ENCODE measurements at places on chromosomes 1 and 21.

- peak; percentile 43 for DNase-seq
Measured at GRCh38 chr1:31814041-31814511, 1.7 kb downstream of the SPOCD1 start.

- DNase-seq, result no peak
Measured at GRCh38 chr1:33385251-33385650, 45.6 kb downstream of the PHC2 start.

GRCh38 chr1:219206350-219206749 is 32.7 kb downstream of the LYPLAL1 start:
- no peak for DNase-seq

DNA sequence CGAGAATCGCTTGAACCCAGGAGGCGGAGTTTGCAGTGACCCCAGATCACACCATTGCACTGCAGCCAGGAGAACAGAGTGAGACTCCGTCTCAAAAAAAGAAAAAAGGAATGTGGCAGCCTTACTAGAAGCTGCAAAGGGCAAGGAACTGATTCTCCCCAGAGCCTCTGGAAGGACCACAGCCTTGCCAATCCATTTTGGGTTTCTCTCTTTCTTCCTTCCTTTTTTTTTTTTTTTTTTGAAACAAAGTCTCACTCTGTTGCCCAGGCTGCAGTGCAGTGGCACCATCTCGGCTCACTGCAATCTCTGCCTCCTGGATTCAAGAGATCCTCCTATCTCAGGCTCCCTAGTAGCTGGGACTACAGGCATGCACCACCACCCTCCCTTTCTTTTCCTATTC is 9.9 kb upstream of the IFNGR2 start:
- DNase-seq, result no peak

DNA sequence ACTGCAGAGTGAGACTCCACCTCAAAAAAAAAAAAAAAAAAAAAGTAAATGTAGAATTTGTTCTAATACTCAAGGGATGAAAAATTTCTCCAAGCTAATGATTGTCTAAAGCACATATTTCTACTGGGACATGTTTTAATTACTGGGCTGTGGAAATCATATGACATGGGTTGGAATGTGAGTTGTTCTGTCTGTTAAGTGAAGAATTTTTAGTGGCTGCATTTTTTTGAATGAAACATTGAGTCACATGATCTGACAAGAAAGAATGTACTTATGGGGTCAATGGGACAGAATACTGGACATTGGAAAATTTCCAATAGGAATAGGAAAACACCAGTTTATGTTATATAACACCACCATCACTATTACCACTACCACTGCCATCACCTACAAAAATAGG is 123.8 kb upstream of the IVNS1ABP start:
- DNase-seq, result peak; percentile 1

DNA sequence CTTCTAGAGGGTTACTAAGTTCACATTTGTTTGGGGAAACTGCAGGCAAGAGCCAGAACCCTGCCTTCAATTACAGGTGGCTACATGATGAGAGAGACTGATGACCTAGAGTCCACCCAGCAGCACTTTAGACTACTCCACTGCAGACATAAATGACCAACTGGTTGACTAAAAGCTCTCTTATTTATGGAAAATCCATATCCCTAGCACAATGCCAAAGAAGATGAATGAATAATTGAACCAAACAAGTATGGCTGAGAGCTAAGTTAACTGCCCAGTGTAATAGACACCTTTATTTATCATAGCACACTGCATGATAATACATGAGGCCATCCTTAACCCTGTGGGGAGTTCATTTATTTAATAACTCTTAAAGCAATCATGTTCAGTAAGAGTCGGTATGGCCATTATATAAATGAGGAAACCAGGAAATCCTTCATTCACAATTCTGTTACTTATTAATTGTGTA is 60.4 kb downstream of the IL12RB2 start:
- DNase-seq, result no peak

- DNase-seq, result no peak
Measured at GRCh38 chr1:221527886-221528624, 213.8 kb downstream of the DUSP10 start.

GRCh38 chr1:224064150-224064549 is 49.8 kb upstream of the FBXO28 start:
- no peak for DNase-seq

GRCh38 chr1:23421753-23422240 is 2.8 kb downstream of the TCEA3 start:
- no peak for DNase-seq

- no peak for DNase-seq
Measured at GRCh38 chr1:47417170-47418044, 1.3 kb downstream of the FOXE3 start.

DNA sequence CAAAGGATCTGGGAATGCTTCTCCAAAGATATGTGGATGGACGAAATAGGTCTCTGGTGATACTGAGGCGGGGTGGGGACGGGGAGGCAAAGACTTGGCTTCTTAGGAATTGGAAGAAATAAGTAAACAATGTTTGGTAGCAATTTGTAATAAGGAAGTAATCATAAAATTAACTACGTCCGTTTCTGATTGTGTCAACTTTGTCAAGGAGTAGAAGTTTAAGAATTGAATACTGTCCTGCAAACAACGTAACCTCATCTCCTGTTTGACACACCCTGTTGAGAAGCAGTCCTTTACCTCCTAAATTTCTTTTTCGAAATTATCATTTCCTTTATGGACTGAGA is 471 bp downstream of the POLR3C start:
- no peak for DNase-seq

DNA sequence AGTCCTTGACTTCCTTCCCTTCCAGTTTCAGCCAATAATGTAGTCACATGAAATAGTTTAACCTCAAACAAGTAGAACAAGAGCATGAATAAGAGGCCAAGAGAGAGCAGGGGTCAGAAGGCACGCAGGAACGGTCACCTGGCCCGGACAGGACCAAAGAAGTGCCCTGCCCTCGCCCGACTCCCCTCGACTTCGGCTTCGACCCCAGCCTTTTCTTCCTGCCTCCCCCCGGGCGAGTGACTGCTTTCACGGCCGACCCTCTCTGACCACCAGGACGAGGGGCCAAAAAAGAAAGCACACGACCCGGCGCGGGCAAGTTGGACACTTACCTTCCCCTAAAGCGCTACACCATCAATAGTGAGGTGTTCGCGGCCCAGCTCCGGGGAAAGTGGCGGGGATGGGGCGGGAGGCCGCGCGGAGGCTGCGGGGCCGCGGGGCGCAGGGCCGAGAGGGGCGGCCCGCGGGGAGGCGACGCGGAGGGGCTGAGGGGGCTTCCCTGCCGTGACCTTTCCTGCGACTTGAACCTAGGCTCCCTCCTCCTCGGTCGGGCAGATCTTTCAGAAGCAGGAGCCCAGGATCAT is 519 bp downstream of the RERE start:
- peak; percentile 50 for DNase-seq

GRCh38 chr1:179366093-179366800 is 476 bp downstream of the AXDND1 start:
- peak; percentile 18 for DNase-seq

- DNase-seq, result no peak
Measured at GRCh38 chr1:5298376-5298775, 644.0 kb downstream of the AJAP1 start.

GRCh38 chr1:80759354-80759753 is 1041.4 kb upstream of the ADGRL2 start:
- no peak for DNase-seq

DNA sequence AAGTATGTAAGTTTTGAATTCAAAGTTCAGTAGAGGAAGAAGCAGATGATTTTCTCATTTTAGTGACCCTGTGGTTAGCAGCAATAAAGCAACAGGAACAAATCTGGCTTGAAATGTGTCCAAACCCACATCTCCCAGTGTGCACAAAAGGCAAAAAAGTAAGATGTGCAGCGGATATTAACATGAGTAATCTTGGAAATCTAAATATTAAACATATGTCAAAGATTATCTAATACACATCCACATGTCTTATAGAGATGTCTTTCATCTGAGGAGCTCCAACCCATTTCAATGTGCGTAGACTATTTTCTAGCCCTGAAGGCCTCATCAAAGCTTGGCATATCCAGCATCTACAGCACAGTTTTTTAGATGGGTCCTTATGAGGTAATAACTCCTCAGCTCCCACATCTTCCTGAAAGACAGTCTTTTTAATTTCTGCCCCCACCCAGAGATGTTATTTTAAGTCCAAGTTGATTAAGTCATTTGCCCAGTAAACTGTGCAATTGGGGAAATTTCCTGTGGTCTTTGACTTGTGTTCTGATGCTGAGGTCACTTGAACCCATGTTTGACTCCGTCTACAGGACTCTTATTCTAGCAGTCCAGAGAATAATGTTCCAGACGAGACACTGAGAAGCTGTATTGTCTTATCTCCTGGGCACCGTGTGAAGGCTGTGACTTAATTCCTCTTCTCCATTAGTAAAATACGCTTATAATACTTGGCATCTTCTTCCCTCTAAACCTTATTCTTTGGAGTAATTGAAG is 73.7 kb downstream of the LMO4 start:
- DNase-seq, result no peak

DNA sequence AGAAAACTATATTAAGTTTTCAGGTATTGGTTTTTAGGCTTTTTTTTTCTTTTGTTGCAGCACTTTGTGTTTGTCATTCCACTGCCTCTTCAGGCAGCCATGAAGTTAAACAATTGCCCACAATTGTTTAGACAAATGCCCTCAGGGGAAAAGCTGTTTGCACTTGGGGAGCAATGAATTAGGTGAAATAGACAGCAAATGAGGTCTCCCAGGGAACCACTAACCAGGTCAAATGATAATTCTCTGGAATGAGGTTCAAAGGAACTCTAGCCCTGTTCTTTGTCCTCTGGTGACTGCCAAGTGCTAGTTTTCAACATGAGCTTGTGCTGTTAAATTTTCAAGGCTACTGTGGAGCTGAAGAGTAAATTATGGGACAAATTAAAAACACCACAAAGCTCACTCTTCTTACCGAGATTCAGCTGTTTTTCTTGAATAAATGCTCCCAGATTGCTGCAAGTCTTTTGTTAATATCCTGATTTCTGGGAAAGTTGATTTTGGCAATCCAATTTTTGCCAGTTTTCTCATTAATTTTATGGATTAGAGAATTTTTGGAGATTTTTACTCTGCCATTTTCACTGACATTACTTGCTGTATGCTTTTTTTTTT is 15.1 kb upstream of the MAB21L3 start:
- no peak for DNase-seq

DNA sequence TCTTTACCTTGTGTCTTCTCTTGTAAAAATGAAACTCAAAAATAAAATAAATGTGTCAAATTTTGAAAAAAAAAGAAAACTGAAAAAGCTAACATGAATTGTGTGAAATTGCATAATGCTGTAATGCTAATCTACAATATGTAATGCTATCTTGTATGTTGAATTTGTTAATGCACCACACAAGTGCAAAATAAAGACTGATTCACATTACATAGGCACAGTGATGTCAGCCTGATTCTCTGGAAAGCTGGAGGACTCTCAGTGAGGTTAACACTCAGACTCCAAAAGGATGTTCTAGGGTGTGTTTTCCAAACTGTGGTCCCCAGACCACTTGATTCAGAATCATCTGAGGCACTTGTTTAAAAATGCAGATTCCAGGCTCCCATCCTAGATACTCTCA is 25.6 kb downstream of the SYT11 start:
- no peak for DNase-seq

DNA sequence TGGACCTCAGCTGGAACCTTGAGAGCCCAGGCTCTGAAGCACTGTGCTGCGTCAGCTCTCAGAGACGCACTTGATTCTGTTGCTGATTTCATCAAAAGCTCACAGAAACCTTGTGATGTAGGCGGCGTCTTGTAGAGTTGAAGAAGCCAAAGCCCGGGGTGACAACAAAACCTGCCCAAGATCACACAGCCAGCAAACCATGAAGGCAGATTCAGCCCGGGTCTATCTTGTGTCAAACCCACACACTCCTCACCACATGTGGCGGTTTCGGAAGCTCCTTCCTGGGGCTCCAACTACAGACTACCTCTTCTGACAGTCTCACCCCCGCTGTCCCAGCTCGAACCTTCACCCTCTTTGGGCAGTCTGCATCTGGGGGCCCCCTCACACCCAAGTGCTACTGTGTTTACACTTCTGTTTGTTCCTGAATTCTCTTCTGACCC is 50.4 kb downstream of the TENT5C start:
- DNase-seq, result no peak

DNA sequence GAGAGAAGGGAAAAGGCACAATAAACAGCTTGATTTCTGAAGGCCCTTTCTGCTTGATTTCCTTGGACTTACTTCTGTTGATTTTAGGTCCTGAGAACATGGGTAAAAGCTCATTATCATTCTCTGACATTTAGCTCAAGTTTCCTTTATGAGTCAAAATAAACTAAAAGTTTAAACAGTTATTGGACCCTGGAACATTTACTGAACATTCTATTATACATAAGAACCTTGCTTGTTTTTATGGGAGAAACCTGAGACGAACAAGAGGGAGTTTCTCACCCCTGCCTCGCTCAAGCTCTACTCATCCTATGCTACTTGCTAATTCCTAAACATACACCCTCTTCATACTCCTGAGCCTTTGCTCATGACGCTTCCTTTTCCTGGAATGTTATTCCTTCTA is 538.3 kb upstream of the PKN2 start:
- no peak for DNase-seq

DNA sequence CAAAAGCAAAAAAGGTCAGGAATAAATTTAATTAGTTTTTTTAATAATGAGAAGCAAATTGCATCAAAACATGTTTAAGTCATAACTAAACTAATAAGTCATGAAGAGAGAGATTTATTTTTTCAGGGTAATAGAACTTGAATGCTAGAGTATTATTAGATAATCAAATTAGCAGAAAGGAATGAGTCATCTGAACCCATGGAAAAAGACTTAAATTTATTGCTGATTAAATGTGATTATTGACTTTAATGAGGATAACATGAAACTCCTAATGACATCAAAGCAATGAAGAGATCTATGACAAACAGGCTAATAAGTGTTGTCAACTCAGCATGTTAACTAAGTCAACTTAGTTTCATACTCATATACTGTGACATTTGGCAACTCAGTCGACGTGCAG is 264.2 kb downstream of the USP25 start:
- no peak for DNase-seq

- no peak for DNase-seq
Measured at GRCh38 chr1:56877973-56878372, 23.4 kb downstream of the C8A start.

DNA sequence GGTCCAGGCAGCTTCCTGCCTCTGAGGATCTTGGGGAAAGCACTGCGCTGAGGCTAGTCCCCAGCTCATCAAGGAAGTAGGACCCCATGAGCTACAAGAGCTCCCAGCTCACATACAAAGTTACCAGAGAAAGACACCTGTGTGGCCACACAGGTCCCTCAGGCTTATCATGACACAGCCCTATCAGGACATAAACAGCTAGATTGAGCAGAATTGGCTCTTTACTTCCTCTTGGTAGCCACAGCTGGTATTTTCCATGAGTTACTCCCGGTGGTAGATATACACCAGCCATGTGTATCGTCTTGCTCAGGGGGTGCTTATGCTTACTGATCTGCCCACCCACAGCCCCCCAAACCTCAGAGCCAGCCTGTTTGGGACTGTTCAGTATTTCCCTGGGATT is 1.2 kb downstream of the LENEP start:
- DNase-seq, result no peak

- DNase-seq, result peak; percentile 19
Measured at GRCh38 chr1:53219711-53220110, 723 bp downstream of the CZIB start.

- no peak for DNase-seq
Measured at GRCh38 chr1:57258557-57259325, 165.1 kb downstream of the DAB1 start.

- peak; percentile 25 for DNase-seq
Measured at GRCh38 chr1:147389532-147390184, 147.2 kb downstream of the CHD1L start.
